Stimulated activated CD4-positive, alpha-beta T cell treated with anti-CD3 and anti-CD28 coated beads, Interleukin-12 subunit alpha, Interleukin-12 subunit beta, amount 100 ng/mL, for 24 hours (primary cell): ENCODE measurements at places on chromosomes 2 and 18.

DNA sequence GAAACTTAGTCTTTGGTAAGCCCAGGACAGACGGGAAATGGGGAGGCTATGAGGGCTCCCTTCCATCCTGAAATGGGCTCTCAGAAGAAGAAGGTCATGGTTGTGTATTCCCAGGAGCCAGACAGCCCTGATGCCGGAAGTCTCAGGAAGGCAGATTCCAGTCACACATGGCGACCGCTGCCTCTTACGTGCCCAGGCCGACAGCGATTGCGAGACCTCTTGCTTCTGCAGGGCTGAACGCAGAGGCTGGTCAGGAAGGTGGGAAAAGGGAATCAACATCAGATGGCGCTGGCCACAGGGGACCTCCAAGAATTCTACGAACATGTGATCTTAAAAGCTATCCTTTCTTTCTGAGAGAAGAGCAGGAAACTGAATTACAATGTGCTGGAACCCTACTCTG is 22.8 kb upstream of the SH3BP4 start:
- DNase-seq = no peak

- DNase-seq = no peak
These were observed 5.8 kb upstream of the SEMA4C start for GRCh38 chr2:96875498-96876268.

GRCh38 chr2:53582556-53582955 is 185.0 kb upstream of the CHAC2 start:
- no peak for DNase-seq

- DNase-seq = no peak
These were observed 46.6 kb upstream of the TCF4 start for GRCh38 chr18:55634545-55634944.

DNA sequence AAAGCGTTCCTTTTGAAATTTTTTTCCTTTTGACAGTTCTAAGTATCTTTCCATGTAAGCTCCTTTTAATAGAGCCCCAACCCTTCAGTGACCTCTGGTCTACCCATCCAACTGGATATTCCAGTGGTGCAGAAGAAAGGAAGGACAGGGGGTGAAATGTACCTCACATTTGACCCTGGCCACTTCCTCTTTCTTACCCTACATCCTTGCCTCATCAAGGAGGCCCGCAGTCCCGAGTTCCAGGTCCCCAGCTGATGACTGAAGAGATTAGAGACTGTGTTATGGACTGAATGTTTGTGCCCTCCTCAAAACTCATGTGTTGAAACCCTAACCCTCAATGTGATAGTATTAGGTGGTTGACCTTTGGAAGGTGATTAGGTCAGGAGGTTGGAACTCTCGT is 158.1 kb downstream of the RBM43 start:
- no peak for DNase-seq

- no peak for DNase-seq
These were observed at the start of gene LIMS2 for GRCh38 chr2:127675331-127676261. Gene LIMS2, minus strand, starts transcription at chr2:127675530. Its CDS starts 506 bp downstream, at chr2:127675024.

DNA sequence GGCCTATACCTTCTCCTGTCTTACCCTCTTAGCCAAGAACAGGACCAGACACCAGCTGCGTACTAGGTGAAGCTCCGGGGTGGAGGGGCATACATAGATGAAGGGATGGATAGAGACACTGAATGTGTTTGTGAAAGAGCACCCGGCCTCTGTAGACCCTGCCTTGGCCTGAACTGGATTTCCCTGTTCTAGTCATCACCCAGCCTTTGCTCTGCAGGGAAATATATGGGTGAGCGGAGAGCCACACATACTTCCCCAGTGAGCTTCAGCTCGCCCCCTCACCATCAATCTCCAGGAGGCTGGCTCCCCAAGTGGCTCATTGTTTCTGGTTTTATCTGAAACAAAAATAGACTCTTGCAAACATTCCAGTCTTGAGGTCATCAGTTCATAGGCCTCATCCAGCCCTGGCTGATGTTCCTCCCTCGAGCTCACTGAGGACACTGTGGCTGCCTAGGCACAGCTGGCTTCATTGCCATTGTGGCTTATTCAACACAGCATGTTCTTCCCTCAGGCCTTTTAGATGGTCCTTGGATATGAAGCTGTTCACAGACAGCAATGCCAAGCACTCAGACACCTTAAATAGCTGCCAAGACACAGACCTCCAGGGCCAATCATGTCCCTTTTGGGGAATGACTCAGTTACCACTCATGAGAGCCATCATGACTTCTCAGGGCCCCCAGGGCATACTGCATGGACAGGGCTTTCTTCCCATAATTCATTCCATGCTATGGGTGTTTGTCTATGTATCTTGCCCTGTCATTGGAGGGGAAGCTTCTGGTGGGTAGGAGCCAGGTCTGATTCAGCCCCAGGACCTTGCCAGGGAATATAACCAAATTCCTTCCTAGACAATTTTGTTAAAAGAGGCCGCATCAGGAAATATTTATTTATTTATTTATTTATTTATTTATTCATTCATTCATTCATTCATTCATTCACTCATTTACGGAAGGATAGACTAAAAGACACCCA is 82.4 kb downstream of the TTC32 start:
- DNase-seq = no peak

DNA sequence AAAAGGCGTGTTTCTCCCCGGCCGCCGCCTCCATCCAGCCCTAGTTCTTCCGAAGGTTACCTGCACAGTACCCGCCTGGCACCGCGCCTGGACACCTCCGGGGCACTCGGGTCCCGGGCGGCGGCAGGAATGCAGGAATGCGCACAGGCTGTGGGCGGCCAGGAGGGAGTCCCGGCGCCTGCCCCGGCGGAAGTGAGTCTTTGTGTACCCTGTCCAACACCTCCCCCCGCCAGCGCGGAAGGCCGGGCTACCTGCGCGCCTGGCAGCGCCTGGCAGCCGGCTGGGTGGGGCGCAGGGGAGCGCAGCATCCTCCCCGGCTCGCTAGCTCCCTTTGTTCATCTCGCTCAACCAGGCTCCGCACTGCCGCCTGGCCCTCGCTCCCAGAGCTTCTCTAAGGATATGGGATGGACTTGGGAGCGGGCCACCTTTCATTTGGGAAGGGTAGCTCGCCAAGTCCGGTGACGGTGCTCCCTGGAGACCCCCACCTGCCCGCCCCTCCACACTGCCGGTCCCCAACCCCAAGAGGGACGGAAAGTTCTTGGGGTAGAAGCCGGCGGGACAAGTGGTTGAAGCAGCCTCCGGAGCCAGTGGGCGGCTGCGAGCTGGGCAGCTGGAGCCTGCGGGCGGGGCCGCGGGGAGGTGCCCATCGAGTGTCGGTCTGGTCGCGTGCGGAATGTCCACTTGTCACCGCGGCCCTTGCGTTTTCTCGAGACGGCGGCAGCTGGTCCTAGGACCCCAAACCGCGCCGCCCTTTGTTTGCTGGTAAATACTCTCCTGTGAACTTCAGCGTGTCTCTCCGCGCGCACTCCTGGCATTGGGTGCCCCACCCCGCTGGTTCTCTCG is 1.2 kb upstream of the ST6GAL2 start:
- no peak for DNase-seq

- no peak for DNase-seq
These were observed 119.6 kb upstream of the MGAT5 start for GRCh38 chr2:134134313-134134706.

DNA sequence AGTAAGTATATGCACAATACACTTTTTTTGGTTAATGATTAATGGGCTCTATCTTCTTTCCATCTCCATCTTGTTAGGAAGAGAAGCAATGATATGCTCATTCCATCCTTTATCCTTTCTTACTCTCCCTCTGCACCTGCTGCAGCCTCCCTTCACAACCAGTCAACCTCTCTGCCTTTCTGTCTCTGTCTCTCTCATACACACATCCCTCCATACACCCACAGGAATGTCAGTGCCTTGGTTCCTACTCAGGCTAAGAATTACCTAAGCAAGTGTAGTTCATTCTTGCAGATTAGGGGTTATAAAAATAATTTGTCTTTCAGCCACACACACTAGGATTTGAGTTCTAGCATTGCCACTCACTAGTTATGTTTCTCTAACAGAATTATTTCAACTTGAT is 45.6 kb downstream of the MAP2 start:
- no peak for DNase-seq

DNA sequence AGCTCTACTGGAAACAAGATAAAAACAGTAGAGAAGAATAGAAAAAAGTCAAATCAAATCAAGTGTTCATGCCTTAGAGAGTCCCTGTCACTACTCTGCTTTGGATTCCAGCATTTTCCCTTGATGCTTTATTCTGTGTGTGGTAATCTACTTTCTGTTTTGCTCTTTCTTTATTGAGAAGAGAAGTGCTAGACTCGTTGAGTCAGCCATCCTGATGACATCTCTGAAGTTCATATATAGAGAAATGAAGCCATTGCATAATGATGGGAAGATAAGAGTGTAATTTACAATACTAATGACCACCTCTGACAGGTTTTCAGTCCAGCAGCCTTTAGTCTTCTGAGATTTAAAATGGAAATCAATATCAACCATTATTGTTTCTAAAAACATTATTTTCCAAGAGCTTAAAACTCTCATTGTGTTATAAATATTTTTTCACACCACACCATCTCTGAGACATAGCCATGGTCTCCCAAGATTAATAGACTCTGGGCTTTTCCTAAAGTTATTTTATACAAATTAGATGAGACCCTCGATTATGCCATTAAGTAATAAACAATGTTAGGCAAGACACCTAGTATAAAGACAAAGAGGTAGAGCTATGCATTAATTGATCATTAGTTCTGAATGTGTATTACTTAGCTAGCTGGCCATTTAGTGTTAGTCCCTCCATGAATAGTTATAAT is 679.0 kb upstream of the ACVR2A start:
- no peak for DNase-seq

DNA sequence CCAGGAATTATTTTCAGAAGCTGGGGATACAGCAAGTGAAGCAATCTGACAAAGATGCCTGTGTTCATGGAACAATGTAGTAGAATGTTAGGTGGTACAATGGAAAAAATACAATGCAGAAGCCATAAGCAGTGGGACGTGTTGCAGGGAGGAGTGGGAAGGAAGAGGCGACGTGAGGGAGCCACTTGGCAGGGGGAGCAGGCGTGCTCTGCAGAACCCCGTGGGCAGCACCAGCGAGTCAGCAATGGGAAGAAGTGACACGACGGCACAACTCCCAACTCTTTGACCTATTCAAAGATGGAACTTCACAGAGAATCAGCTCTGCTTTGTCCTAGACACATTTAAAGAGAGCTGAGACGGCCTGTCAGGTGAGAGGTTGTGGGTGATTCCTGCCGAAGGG is 30.5 kb downstream of the PRELID3A start:
- DNase-seq = no peak

DNA sequence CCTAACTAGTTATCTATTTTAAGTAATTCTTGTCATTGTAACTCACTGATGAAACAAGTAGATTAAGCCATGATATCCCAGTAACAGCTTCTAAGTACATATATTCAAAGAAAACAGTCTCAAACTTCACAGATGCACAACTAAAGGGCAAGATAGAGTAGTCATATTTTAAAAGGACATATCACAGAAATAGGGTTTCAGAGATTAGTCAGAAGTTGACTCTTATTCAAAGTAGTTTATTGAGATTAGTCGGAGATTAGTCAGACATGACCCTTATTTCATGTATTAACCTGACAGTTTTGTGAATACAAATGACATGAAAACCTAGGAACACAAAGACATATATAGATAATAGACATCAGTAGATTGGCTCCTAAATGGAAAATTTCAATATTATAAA is 15.9 kb upstream of the CHAC2 start:
- no peak for DNase-seq

DNA sequence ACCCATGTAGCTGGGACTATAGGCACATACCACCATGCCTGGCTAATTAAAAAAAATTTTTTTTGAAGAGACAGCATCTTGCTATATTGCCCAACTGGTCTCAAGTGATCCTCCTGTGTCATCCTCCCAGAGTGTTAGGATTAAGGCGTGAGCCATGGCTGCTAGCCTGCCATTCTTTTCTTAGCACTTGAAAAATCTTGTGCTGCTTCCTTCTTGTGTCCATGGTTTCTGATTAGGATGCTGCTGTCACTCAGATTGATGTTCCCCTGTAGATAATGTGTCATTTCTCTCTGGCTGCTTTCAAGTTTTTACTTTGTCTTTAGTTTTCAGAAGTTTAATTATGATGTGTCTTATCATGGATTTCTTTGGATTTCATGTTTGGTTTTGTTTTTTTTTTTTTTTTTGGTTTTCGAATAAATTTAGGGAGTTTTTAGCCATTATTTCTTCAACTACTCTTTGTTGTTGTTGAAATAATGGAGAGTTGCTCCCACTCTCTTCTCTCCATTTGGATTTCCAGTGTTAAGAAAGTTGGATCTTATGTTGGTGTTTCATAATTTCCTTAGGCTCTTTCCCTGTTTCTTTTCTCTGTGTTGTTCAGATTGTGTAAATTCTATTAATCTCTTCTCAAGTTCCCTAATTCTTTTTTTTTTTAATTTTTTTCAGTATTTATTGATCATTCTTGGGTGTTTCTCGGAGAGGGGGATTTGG is 2.5 kb downstream of the ATP9B start:
- no peak for DNase-seq

GRCh38 chr18:79926715-79927606 is 24.5 kb downstream of the SLC66A2 start:
- no peak for DNase-seq

DNA sequence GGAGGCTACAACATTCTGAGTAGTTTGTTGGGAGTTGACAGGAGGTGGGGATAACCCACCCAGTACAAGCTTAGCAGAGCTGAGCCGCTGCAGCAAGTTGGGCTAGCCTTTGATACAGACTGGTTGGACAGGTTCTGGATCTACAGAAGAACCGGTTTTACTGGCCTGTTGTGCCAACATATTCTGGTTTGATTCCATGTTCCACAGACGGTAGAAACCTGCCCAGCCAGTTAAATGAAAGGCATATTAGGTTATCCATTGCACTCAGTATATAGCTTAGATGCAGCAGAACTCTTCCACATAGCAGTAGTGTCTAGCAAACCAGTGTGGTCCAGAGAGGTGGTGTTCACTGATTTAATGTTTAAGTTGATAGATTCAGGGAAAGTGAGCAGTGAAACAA is 19.3 kb upstream of the RBBP8 start:
- no peak for DNase-seq

DNA sequence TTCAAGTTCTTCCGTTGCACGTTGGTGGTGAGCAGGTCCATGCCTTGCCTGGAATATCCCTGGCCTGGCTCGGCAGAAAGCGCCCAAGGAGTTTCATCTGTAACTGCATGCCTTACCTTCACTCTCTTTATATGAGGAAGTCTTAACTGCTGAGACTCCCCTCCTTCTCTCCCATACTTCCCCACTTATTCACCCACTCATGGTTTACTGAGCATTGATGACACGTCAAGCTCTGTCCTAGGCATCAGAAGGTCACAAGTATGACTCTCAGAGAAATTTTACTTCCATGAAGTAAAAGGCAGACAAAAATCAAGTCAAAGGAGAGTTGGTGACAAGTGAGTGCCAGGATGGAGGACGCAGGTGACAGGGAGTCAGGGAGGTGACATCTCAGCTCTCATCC is 68.2 kb downstream of the TBC1D8 start:
- DNase-seq = no peak

DNA sequence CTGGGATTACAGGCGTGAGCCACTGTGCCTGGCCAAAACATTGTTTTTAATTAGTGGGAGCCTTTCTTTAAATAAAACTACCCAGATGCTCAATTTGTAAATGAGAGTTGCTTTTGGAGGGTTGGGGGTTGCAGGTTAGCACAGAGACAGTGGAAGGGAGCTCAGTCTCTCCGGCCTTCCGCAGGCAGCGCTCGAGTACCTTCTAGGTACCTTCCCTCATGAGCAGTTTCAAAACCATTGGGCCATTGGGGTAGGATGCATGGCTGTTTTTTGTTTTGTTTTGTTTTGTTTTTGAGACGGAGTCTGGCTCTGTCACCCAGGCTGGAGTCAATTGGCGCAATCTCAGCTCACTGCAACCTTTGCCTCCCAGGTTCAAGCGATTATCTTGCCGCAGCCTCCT is 19.0 kb downstream of the SLC66A3 start:
- DNase-seq = no peak

GRCh38 chr2:57821088-57821487 is 225.5 kb upstream of the VRK2 start:
- DNase-seq = no peak
